ENCODE measurements at places on chromosomes 16 and 17. TPM values are rescaled to one million over a fixed set of nuclear protein-coding genes. Genes with fewer than 3 reads are reported as not detected.

Gene KRTAP3-1
- polyA plus RNA-seq: not detected

Gene TRAP1
- polyA plus RNA-seq: 56.4 TPM

Gene NPW
- polyA plus RNA-seq: not detected

Gene GAS2L2
- 0.13 TPM for polyA plus RNA-seq

Gene MYH3
- 0.47 TPM for polyA plus RNA-seq

Gene RPL27
- 2,293 TPM for polyA plus RNA-seq

Gene JUP
- not detected for polyA plus RNA-seq

Gene SIRT7
- polyA plus RNA-seq: 45.0 TPM

Gene ANKRD13B
- not detected for polyA plus RNA-seq

Gene LITAF
- polyA plus RNA-seq: 496 TPM

Gene EVPLL
- polyA plus RNA-seq: not detected

Gene TBC1D3C
- polyA plus RNA-seq: not detected

Gene PRKCA
- polyA plus RNA-seq: 1.1 TPM

Gene CSH1
- not detected for polyA plus RNA-seq

Gene PMFBP1
- not detected for polyA plus RNA-seq

Gene TUBG1
- polyA plus RNA-seq: 12.8 TPM

Gene EPN3
- not detected for polyA plus RNA-seq

Gene SLC5A10
- polyA plus RNA-seq: 0.10 TPM

Gene NOL11
- 38.4 TPM for polyA plus RNA-seq

Gene IL4R
- polyA plus RNA-seq: 32.6 TPM

Gene ZNF689
- polyA plus RNA-seq: 11.9 TPM

Gene C16orf74
- polyA plus RNA-seq: 16.5 TPM

Gene SPNS2
- polyA plus RNA-seq: 0.29 TPM

Gene DOC2B
- not detected for polyA plus RNA-seq

Gene FBXL20
- polyA plus RNA-seq: 1.5 TPM

Gene HSD11B2
- 0.29 TPM for polyA plus RNA-seq

Gene RAB37
- 47.8 TPM for polyA plus RNA-seq

Gene SPPL2C
- not detected for polyA plus RNA-seq

Gene PHKB
- polyA plus RNA-seq: 32.3 TPM

Gene ETV4
- polyA plus RNA-seq: not detected

Gene GAST
- polyA plus RNA-seq: not detected

Gene HCRT
- polyA plus RNA-seq: not detected

Gene ALDH3A2
- polyA plus RNA-seq: 19.7 TPM

Gene FTSJ3
- 12.3 TPM for polyA plus RNA-seq
